ENCODE measurements at places on chromosomes 16 and 17.

DNA sequence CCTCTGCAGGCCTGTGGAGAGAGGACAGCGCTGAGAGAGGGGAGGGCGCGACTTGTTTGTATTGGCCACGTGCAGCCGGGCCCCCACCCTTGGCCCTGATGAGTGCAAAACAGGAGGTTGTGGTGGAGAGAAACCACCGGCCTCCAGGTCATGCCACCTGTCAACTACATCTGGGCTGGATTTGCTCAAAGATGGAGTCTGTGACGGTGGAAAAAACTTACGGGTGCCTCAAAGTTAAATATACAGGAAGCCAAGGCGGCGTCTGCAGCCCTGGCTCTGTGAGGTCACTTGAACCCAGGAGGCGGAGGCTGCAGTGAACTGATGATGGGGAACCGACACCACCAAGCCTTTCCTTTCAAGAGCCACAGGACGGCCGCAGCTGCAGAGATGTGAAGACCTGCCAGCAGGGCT lies 15.7 kb downstream of the C16orf74 start:
- no peak for DNase-seq

DNA sequence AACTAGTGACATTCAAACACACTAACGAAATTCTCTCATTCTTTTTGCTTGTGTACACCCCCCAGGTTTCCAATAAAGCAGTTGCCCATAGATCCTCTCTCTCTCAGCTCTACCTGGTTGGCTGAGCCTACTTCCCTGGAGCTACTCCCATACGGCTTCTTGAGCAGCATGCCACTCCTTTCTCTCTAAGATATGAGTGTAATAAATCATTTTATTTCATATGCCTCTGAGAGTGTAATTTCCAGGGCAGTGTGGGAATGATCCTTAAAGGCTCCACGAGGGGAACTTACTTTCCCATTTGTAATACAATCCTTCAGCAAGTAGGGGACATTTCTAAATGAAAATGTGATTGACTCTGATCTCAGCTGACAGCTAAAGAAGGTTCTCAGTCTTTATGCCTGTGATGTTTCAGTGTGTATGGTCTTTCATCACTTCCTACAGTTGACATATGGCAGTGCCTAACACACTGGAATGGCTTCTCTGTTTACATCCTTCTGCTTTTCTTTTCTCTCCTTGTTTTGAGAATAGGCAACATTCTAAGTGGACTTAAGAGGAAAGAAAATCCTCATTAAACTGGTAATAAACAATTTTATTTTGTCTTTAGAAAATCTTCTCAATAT lies 1194.3 kb upstream of the CDH8 start:
- DNase-seq, result no peak

DNA sequence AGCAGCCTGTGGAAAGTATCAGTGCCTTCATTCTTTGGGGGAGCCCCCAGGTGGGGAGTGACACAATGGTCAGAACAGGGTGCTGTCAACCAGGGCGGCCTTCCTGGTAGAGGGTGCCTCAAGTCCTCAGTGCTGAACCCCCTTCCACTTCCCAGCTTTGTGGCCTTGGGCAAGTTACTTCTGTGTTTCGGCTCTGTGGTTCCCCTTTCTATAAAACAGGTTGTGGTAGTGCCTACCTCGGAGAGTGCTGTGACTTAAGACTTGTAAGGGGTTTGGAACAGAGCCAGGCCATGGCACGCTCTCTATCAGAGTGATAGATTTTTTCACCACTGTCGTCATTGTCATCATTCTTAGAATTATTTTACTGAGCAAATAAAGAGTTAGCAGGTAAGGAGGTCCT lies 141.1 kb downstream of the CCDC182 start:
- no peak for DNase-seq

- DNase-seq, result no peak
Measured at GRCh38 chr17:59844884-59845594, 47.7 kb downstream of the TUBD1 start.

GRCh38 chr17:50154604-50155003 lies 4.1 kb upstream of the PPP1R9B start:
- DNase-seq, result no peak

DNA sequence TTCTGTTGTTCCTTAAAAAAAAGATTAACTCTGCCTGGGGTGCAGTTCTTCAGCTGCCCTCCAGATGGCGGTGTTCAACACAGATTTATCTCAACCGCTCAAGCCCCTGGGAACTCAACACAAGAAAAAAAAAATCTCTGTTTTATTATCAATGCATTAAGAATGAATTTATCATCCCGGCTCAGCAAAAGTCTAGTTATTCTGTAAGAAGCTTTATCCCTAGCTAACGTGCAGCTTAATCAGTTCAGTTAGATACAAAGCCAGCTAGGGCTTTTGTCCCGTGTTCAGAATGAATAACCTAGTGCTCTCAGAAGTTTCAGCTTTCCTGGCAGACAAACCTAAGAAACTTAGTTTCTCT lies 475.9 kb upstream of the CCL2 start:
- peak; percentile 37 for DNase-seq

- no peak for DNase-seq
Measured at GRCh38 chr17:50100480-50100883, 5.3 kb downstream of the PDK2 start.

GRCh38 chr16:12576878-12577277 lies 226.8 kb downstream of the CPPED1 start:
- no peak for DNase-seq

DNA sequence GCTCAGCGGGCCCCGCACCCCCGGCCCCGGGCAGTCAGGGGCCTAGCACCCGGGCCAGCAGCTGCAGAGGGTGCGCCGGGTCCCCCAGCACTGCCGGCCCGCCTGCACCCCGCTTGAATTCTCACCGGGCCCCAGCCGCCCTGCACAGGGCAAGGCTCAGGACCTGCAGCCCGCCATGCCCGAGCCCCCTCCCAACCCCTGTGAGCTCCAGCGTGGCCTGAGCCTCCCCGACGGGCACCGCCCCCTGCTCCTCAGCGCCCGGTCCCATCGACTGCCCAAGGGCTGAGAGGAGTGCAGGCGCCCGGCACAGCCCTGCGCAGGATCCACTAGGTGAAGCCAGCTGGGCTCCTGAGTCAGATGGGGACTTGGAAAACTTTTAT lies 1.7 kb upstream of the BRCA1 start:
- DNase-seq, result no peak

GRCh38 chr17:57281887-57282286 lies 25.6 kb downstream of the MSI2 start:
- no peak for DNase-seq

DNA sequence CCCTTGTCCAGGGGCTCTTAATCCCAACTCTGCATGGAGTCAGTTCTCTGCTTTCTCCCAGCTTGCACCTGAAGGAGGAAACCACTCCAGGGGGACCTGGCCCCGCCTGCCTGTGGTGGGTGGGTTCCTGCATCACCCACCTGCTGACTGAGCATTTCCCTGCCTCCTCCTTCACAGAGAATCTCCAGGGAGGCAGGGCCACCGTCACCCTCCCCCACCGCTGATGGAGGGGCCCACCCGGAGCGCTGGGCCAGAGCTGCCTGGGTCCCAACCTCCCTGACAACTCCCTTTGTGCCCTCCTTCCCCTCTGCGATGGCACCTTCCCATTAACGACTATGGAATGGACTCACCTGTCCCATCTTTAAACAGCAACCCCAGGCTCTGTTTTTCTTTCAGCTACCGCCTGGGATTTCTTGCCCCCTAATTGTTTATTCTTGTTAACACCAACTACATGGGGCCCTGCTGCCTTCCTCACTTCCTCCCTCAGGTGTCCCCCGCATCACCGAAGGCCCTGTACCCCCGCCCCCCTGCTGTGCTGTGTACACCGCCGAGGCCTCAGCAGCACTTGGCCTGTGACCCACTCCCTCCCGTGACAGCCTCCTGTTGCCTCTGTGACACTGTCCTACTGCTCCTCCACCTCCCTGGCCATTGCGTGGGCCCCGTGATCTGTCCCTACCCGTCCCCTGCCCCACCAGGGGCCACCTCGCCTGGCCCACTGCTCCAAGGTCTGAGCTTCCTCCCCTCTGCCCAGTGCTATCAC lies 842 bp upstream of the TEDC2 start:
- no peak for DNase-seq

- no peak for DNase-seq
Measured at GRCh38 chr17:45648642-45649041, 135.5 kb upstream of the CRHR1 start.

GRCh38 chr17:9825641-9826150 lies at the start of gene GLP2R:
GLP2R (plus strand) TSS chr17:9825924; CDS start chr17:9826064, 140 bp downstream.
- DNase-seq, result no peak

- no peak for DNase-seq
Measured at GRCh38 chr16:84247331-84247730, 7.5 kb upstream of the KCNG4 start.

GRCh38 chr17:37720989-37721388 lies 23.9 kb downstream of the HNF1B start:
- DNase-seq, result no peak

DNA sequence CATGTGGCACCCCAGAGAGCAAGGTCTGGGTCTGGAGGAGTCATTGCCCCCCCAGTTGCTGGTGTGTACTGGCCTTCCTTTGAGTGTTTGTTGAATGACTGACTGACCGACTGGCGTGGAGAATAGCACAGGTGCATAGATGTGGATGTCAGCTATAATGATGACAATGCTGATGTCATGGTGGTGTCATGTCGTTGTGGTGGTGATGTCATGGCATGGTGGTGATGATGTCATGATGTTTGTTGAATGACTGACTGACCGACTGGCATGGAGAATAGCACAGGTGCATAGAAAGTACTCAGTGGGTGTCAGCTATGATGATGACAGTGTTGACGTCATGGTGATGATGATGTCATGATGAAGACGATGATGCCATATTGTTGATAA lies 22.1 kb downstream of the TMEM114 start:
- no peak for DNase-seq

DNA sequence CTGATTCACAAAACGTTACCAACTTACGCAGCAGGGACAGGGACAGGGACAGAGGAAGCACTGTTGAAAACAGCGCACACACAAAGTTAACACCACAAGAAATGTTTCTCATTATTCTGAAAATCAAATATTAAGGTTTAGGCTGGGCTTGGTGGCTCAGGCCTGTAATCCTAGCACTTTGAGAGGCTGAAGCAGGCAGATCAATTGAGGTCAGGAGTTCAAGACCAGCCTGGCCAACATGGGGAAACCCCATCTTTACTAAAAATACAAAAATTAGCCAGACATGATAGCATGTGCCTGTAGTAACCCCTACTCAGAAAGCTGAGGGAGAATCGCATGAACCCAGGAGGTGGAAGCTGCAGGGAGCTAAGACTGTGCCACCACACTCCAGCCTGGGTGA lies 4.2 kb downstream of the CYTH1 start:
- no peak for DNase-seq

DNA sequence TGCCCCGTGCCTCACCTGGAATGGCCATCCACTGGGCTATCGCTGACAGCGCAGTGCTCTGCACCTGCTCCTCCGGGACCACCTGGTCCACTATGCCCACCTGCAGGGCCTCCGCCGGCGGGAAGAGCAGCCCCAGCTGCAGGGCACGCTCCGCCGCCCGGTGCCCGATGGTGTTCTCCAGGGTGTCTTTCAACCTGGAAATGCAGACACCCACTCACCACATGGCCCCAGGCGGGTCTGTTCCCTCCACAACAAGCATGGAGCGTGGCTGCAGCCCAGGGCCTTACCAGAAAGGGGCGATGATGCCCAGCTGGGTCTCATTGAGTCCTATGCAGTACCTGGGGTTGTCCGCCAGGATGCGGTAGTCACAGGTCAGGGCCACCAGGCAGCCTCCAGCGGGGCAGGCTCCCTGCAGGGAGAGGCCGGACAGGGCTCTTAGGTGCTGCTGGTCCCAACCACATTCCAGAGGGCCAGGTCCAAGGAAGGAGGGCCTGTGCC lies 6.8 kb downstream of the DNASE1L2 start:
- no peak for DNase-seq

DNA sequence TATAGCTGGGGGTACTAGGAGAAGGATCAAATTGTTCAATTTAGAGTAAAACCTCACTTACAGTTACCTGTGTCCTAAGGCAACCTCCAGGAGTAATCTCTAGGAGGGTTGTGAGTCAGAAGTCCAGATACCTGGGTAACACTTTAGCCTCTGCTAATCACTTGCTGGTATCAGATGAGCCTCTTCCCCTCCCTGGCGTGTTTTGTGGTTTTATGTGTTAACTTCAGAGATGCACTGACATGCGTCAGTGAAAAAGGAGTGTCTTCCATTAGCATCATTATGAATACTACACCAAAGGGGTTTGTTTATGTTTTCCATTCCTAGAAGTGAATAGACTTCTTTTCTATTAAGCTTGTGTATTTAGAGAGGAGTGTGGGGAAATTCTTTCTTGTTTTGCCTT lies 208.2 kb downstream of the FTO start:
- no peak for DNase-seq

DNA sequence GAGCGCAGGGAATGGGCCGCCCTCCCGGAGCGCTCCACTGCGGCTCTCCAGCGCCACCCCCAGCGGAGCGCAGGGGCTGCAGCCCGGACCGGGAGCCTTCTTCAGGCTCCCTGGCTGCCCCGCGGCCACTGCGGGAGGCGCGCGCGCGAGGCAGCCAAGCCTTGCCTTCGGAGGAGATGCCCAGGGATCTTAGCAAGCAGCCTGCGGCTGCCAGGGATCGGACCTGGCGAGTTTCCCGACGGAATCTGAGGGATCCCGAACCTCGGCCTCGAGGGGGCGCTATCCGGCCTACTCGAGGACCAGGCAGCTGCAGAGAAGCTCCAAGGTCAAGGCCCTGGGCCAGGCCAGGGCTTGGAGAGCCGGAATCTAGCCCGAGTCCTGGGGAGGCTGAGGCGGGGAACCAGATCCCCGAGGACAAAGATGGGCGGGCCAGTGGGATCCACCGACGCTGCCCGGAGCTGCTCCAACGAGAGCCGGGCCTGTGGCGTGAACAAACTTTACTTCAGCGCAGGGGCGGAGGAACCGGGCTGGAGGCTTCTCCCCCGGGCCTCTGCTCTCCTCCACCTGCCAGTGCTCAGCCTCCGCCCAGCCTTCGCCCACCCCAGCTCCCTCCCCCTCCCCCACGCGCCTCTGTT lies at the start of gene IRX6:
IRX6 (plus strand) TSS at position 567 of the 635 bp plus-strand sequence. CDS start 889 bp downstream, outside the sequence.
- no peak for DNase-seq

DNA sequence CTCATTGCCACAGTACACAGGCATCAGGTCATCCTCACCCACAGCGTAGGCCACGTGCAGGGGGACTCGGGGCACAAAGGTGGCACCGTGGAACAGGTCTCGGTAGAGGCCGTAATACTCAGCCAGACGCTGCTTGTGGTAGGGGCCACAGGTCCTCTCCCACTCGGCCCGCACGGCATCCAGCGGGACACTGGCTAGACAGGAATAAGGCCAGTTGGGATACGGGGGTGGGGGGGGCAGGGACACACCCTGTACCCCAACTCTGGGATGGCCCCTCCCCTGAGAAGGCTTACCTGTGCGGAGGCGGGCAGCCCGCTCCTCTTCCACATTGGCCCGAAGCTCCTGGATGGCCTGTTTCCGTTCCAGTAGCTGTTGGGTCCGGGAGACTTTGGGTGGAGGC lies 3.0 kb downstream of the MRPL38 start:
- no peak for DNase-seq

DNA sequence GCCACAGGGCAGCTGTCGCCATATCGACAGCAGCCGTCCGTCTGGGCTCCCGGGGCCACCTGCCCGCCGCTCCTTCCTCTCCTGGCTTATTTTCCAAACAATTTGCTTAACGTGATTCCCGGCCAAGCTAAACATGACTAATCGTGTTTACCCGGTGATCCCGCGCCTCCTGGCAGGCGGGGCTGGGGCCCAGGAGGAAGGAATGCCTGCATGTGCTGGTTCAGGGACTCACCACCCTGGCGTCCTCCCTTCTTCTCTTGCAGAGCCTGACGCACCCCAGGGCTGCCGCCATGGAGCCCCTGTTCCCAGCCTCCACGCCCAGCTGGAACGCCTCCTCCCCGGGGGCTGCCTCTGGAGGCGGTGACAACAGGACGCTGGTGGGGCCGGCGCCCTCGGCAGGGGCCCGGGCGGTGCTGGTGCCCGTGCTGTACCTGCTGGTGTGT lies 6.1 kb downstream of the SSTR5 start:
- DNase-seq, result no peak
